ENCODE measurements at places on chromosomes 12 and 14.
A peak's percentile ranks its signal among the peaks of the same experiment; 100 is the strongest.

DNA sequence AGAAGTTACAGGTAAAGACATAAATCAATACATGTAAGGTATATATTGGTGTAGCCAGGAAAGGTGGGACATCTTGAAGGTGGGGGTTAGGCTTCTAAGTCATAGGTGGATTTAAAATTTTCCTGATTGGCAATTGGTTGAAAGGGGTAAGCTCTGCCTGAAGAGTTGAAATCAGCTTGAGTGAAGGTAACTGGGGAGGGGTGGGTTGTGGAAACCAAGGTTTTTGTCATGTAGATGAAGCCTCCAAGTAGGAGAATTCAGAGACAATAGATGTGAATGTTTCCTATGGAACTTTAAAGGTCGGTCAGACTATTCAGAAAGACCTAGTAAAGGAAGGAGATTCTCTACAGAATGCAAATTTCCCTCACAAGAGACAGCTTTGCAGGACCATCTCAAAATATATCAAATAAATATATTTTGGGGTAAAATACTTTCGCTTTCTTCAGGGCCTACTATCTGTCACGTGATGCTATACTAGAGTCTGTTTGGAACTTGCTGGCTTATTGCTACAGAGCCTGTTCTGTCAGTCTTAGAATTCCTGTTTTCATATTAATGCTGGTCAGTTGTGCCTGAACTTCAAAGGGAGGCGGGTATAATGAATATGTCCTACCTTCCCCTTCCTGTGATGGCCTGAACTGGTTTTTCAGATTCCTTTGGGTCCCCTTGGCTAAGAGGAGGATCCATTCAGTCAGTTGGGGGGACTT lies 20.6 kb upstream of the SPATA7 start:
- no peak for DNase-seq

DNA sequence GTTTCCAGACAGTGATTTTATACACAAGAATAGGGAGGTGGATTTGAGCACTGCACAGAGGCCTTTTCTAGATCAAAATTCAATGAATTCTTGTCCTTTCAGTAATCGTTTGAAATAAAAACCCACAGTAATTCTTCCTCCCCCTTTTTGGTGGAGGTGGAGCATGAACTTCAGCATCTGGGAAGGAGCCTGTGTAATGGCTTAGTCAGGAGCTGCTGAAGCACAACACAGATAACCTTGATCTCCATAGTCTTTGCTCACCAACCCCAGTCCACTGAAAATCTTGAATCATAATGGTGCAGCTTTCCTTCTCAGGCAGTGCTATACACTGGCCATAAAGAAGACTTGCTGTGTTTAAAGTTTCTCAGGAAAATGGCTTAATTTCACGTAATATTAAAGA lies 6.4 kb upstream of the TBPL2 start:
- no peak for DNase-seq

- no peak for DNase-seq
Observed at GRCh38 chr14:96582995-96583394, 80.8 kb downstream of the PAPOLA start.

- DNase-seq, result no peak
Observed at GRCh38 chr14:51308866-51309265, 68.8 kb downstream of the TMX1 start.

- DNase-seq, result no peak
Observed at GRCh38 chr14:93046705-93047050, 69.0 kb downstream of the ITPK1 start.

GRCh38 chr14:61188978-61189808 lies 91.9 kb downstream of the TMEM30B start:
- no peak for DNase-seq

GRCh38 chr12:38961683-38962082 lies 56.3 kb upstream of the CPNE8 start:
- DNase-seq, result no peak

- DNase-seq, result no peak
Observed at GRCh38 chr12:105640761-105641160, 310.3 kb downstream of the C12orf75 start.

GRCh38 chr14:61288720-61289119 lies 7.6 kb upstream of the TMEM30B start:
- no peak for DNase-seq

- DNase-seq, result no peak
Observed at GRCh38 chr14:72640911-72641485, 252.9 kb downstream of the DPF3 start.

- no peak for DNase-seq
Observed at GRCh38 chr14:56008150-56008549, 110.1 kb upstream of the PELI2 start.

GRCh38 chr12:105099356-105099755 lies 8.2 kb upstream of the WASHC4 start:
- DNase-seq, result no peak

- DNase-seq, result peak; percentile 17
Observed at GRCh38 chr14:31926123-31926522, 151.0 kb upstream of the ARHGAP5 start.

- DNase-seq, result no peak
Observed at GRCh38 chr14:103129301-103130016, 6.2 kb downstream of the TNFAIP2 start.

DNA sequence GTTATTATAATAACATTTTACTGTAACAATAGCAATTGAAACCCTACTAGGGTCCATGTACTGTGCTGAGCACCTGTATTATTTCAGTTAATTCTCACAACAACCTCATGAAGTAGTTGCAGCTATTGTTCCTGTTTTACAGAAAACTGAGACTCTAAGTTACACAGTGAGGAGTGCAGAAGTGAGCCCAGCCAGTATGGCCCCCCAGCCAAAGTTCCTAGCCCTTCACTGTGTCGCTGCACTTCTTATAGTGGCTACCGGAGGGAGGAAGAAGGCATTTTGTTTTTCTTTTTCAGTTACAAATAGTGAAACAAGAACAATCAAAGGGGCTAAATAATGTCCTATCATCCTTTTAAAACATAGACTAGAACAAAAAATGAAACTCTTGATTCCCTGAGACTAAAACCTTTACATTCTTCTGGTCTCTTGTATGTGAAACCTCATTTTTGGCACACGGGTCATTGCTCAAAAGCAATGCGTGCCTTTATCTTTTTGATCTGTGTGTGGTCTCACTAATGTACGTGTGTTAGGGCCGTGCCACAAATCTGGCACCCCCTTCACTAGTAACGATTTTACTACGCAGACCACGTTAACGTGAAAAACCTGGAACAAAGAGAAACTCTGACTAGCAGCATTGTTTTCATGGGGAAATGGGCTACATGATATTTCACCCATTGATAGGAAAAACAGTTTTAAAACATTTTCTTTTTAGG lies 88.7 kb downstream of the LLPH start:
- DNase-seq, result no peak

DNA sequence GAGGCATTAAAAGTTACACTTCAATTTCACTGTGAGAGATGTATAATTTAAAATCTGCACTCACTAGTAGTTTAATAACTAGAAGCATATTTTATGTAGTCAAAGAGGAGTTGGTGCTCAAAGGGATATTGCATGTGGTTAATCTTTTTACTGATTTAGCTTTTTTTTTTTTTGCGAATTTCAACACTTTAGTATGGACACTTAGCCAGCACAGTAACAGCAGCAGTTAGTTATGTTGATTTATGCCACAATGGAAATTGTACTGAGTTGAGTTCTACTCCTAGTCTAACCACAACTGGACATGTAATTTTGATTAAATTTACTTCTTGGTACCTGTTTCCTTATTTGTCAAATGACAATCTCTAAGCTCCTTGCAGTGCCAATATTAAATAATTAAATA lies 104.2 kb downstream of the RERG start:
- no peak for DNase-seq

DNA sequence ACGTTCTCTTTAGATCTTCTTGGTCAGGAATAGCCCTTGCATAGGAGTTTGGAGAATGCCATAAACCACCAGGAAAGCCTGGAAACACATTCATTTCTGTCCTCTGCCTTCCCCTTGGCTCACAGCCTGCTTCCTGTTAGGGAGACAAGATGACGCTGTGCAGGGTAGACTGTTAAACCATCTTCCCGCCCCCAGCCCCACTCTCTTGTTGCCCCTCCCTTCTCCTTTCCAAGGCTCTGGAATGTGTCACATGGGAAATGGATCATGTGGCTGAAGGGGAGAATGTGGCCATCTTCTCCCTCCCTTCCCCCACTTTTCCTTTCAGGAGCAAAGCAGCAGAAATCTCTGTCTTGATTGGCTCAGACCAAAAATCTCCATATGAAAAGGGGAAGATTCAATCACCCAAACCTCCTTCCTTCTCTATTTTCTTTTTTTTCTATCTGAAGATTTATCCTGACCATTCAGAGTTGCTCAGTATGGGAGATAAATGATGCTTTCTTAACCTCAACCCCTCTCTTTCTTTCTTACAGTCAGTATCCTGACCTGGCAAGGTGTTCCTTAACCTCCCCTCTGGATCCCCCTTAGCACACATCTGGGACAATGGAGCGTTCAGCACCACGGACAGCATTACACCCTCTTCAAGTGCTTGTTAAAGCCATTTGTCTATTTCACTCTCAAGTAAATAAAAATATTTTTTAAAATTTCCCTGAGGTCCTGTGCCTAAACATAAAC lies 11.4 kb downstream of the GPR19 start:
- DNase-seq, result no peak

GRCh38 chr14:72662214-72662613 lies 231.7 kb downstream of the DPF3 start:
- DNase-seq, result no peak

DNA sequence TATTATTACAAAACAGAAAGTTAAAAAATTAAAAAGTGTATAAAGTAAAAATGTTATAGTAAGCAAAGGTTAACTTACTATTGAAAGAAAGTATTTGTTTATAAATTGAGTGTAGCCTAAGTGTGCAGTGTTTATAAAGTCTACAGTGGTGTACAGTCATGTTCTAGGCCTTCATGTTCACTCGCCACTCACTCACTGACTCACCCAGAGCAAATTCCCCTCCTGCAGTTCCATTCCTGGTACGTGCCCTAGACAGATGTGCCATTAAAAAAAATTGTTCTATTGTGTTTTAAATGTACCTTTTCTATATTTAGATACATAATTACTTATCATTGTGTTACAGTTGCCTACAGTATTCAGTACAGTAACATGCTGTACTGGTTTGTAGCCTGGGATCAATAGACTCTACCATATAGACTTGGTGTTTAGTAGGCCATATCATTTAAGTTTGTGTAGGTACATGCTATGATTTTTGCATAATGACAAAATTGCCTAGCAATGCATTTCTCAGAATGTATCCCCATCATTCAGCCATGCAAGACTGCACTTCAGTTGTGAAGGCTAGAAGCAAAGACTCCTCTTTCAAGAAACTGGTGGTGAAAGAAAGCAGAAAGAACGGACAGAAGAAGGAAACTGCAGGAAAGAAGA lies 100.6 kb downstream of the DACT1 start:
- DNase-seq, result no peak

DNA sequence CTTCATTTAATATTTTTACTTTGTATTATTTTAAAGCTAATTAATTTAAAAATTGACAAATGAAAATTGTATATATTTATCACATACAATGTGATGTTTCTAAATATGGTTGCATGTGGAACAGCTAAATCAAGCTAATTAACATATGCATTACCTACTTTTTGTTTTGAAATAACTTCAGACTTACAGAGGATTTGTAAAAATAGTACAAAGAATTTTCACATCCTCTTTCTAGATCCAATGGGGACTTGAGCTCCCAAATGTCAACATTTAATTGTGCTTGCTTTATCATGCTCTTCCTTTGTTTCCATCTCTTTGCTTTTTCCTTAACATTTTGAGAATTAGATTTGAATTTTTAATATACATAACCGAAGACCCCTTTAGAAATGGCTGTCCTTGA lies 6.6 kb downstream of the DCD start:
- no peak for DNase-seq

GRCh38 chr12:104285740-104286515 lies 17.6 kb upstream of the EID3 start:
- no peak for DNase-seq

Measured in stimulated activated naive CD8-positive, alpha-beta T cell treated with anti-CD3 and anti-CD28 coated beads, Interleukin-15, amount 100 ng/mL, for 72 hours (primary cell).